ENCODE measurements at places on chromosomes 2 and 18.
A peak's percentile ranks its signal among the peaks of the same experiment; 100 is the strongest.

- no peak for DNase-seq
Measured at GRCh38 chr2:65388051-65388531, 44.3 kb downstream of the SPRED2 start.

GRCh38 chr2:239946864-239947728 lies 78.0 kb downstream of the NDUFA10 start:
- DNase-seq, result no peak

- DNase-seq, result no peak
Measured at GRCh38 chr2:191385416-191386160, 140.4 kb downstream of the MYO1B start.

DNA sequence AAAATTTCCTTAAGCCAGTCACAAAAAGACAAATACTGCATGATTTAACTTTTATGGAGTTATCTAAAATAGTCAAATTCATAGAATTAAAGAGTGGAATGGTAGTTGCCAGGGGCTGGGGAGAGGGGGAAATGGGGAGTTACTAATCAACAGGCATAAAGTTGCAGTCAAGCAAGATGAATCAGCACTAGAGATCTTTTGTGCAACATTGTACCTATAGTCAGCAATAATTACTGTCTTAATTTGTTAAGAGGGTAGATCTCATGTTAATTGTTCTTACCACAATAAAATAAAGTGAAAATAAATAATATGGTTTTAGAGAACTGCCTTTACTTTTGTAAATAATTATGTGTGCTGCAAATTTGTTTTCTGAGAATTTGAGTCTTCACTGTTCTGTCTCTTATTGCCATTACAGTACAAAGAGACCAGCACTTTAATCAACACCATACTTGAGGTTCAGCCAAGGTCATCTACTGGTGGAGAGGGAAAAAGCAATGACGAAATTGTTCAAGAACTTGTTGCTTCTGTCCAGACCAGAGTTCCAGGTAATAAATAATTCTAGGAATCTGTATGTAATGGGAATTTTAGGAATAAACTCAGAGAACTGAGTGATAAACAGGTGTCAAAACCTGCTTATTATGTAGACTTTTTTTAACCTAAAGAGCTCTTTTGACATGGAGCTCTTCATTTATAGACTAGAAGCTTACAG lies 75.5 kb downstream of the TRABD2A start:
- no peak for DNase-seq

DNA sequence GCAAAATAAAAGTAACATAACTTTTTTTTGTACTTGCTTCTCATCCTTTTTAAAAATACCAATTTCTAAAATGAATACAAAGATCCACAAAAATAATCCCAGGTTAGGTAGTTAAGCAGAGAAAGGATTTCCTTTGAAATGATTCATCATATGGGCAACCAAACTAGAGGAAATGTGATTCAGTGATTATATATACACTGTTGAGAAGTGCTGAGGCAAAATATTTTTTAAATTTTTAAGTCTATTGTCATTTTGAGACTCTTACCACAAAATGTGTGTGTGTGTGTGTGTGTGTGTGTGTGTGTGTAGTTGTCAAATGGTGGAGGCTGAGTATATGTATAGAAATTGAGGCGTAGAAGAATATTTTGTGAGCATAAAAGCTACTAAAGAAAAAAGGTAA lies 1075.3 kb downstream of the LRP1B start:
- peak; percentile 11 for DNase-seq

- no peak for DNase-seq
Measured at GRCh38 chr2:172554352-172555271, 1.3 kb upstream of the PDK1 start.

- peak; percentile 7 for DNase-seq
Measured at GRCh38 chr2:186726938-186727337, 33.1 kb downstream of the FAM171B start.

- DNase-seq, result no peak
Measured at GRCh38 chr18:70659036-70659925, 370.4 kb downstream of the SOCS6 start.

DNA sequence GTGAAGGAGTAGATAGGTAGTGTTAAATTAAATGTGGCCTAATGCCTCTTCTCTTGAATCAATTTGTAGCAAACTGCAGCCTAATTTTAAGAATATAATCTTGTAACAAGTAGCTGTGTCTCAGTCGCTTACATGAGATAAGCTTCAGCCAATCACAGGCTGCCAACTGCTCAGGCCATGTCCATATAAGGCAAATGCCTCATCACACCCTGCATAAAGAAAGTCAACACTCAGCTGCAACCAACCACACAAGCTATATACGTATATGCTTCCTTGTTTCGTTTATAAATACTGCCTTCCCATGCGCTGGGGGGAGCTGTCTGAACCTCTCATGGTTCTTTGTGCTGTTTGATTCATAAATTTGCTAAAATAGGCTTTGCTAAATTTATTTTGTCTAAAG lies 476.3 kb downstream of the TRIB2 start:
- DNase-seq, result no peak

DNA sequence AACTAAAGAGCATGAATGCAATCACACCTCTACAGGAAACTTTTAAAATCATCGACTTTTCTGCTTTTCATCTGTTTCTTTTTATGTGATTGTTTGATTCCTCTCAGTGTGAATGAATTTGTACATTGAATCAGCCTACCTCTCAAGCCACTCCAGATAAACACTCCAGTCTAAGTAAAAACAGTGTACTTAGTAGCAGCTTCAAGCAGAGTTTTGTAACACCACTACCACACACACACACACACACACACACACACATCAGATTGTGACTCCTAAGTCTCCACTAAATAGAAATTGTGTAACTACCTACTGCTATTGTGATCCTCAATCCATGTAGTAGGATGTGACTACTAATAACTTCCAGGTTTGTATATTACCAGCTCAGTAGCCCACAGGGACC lies 65.3 kb upstream of the EPB41L5 start:
- DNase-seq, result no peak

DNA sequence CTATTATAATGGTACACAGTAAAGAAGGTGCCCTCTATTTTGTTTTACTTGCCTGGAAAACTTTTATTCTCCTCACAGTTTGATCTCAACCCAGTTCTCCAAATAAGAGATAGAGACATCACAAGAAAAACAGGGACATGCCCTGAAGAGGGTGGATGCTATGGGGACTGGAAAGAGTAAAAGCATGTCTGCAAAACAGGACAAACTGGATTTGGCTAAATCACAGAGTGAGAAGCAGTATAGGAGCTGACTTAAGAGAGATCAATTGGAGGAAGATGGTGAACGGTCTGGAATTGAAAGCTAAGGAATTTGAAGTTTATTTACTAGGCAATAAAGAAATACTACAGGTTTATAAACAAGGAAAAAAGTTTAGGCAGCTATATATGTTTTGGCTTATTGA lies 33.0 kb downstream of the SP140L start:
- no peak for DNase-seq

DNA sequence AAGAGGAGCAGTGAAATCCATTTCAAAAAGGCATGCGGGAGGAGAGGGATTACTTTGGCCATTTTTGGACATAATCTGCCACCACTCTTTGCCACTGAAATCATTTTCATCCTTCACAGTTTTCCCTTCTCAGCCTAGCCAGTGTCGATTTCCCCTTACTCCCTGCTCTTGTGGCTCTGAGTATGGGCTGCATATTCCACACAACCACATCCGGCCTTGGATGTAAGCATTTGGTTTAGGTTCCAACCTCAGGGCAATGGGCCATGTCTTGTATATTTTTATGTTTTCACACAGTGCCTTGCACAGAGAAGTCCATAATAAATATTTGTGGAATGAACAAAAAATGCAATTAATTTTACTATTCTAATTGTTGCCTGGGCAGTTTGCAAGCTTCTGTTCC lies 7.7 kb upstream of the SERPINE2 start:
- no peak for DNase-seq

- DNase-seq, result no peak
Measured at GRCh38 chr2:237909801-237910475, 50.5 kb downstream of the RAMP1 start.

DNA sequence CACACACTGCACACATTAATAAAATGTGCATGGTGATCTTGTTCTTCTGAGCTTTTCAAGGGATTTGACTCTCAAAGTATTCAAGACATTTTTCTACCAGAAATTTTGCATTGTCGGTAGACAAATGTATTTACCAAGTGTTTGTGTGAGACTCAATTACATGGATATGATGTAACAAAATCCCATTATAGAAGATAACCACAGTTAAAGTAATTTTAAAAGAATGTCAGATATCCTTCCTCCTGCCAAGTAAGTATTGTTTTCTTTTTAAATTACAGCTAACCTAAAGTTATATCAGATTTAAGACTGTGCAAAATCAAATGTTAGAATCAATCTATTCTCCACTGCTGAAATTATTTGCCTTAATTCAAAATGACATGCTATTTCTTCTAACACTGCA lies 1344.5 kb upstream of the CHAC2 start:
- DNase-seq, result no peak

GRCh38 chr2:25043241-25043867 lies 1.5 kb downstream of the EFR3B start:
- peak; percentile 67 for DNase-seq

DNA sequence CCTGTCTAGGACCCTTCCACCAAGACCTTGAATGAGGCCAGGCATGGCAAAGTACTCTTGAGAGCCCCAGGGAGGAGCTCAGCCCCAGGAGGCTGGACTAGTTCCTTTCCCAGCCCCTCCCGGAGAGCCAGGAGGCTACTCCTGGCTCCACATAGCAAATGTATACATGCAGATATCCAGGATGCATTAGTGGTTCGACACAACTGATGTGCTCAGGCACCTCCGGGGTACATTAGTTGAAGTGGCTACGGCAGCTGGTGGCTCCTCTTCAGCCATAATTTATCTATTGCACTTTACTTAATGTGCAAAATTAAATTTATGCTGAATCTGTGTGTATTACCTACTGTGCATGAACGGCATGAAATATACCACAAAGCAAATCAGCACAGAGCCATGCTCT lies 182.8 kb upstream of the MEIS1 start:
- DNase-seq, result no peak

DNA sequence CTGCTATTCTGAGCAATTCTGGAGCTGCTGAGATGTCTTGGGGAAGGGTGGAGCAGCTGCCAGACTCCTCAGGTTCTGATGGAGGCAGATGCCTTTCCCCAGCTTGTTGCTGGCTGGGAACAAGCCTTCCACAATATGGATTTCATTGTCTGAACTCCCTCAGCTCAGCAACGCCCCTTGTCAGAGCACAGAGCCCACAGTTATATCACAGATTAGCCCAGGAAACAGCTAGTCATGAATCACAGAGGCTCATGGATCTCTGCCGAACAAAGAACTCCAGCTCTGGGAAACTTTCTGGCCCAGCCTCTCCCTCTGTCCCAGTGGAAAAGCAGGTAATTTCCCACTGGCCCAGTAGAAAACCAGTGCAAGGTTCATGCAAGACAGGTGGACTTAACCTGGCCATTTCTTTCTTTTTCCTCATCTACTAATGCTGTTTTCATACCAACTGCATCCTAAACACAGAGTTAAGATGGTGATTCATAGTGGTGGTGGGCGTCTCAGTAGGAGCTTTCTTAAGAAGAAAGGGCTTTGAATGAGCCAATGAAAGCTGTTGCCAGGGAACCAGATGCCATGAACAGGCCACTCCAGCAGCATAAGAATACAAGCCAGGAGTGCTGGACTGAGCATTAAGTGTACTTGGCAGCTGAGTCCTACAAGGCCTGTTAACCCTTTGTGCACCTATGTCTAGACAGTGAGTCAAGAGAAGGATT lies 8.7 kb upstream of the KIAA2012 start:
- DNase-seq, result peak; percentile 70

- DNase-seq, result no peak
Measured at GRCh38 chr18:57077786-57078552, 68.9 kb upstream of the BOD1L2 start.
